Right kidney (tissue), 9 donors: ENCODE measurements at places on chromosomes 7 and 10.

- DNase-seq, result no peak
Observed at GRCh38 chr10:93266858-93267257, 193.2 kb downstream of the CYP26A1 start.

DNA sequence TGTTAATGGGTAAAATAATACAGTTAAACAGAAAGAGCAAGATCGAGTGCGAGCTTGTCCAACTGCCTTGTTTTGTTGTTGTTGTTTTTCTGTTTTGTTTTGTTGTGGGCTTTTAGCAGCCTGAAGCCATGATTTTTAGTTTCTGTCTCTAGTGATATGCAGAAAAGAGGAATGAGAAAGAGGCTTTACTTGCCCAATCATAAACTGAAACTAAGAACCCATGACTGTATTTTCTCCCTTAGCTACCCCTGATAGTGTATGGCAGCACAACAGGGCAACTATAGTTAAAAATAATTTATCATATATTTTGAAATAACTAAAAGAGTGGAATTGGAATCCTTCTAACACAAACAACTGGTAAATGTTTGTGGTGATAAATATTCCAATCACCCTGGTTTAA, 493.9 kb downstream of the GLRX3 start:
- DNase-seq, result no peak

GRCh38 chr7:33578166-33578565, 327.2 kb upstream of the BMPER start:
- DNase-seq, result no peak

GRCh38 chr10:112715581-112715980, 234.5 kb upstream of the TCF7L2 start:
- no peak for DNase-seq

GRCh38 chr7:16347827-16348192, 73.5 kb downstream of the CRPPA start:
- peak; percentile 8 for DNase-seq

GRCh38 chr10:122725768-122726167, 26.1 kb upstream of the C10orf120 start:
- DNase-seq, result no peak

DNA sequence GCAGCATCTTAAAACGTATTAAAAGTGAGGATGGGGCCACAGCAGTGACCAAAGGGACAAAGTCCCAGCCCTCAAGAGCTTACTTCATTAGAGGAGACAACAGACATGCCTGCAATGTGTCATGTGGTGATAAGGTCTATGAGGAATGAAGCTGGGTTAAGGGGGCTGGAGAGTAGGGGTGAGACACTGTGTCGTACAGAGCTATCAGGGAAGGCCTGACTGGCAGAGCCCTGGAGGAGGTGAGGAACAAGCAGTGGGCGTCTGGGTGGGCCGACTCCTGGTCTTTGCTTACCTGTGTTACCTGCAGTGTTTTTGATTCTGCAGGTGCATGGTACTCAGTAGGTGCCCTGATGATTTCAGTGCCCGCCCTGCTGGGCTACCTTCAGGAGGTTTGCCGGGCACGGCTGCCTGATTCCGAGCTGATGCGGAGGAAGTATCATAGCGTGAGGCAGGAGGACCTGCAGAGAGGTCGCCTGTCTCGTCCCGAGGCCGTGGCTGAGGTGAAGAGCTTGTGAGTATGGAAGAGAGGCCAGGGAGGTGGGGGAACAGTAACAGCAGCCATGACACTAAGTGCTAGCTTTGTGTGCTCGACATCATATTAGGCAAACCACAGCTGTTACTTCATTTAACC, 7.6 kb downstream of the ZFYVE27 start:
- DNase-seq, result no peak

GRCh38 chr7:77802557-77803405, 4.2 kb downstream of the PHTF2 start:
- DNase-seq, result no peak
